Activated naive CD8-positive, alpha-beta T cell treated with anti-CD3 and anti-CD28 coated beads, Interleukin-2, amount 50 U/mL, for 16 hours (primary cell): ENCODE measurements at places on chromosomes 6 and 20.

DNA sequence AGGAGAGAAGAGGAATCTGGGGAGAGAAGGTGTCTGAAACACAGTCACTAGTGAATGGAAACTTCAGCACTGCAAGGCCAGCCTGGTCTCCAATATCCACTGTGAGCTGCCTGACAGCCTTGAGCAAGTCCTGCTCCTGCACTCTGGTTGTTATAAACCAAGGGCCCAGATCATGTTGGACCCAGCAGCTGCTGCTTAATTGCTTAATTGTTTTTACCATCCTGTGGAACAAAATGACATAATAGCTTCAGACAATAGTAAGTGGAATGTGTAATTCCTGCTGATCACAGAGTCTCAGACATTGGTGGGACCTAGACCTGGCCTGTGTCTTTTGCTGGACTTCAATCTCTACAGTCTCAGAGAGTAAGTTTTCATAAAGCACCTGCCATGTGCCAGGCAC is 833.7 kb downstream of the TFAP2A start:
- DNase-seq: no peak

GRCh38 chr6:130829333-130829910 is 2.2 kb downstream of the SMLR1 start:
- DNase-seq: no peak

DNA sequence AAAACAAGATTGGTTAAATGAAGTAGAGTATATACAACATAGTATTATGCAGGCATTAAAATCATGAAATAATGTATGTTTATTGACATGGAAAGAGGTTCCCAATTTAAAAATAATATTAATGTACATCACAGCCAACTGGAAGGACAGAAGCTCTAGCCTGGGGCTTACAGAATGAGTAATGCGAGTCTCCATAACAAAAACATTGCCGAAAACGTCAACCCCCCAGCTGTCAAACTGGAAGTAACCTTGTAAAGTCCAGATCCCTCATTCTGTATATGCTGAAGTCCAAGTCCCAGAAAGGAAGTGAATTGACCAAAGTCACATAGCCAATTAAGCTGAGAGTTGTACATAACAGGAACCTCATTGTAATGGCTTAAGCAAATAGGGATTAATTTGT is 128.7 kb upstream of the ECI2 start:
- no peak for DNase-seq

DNA sequence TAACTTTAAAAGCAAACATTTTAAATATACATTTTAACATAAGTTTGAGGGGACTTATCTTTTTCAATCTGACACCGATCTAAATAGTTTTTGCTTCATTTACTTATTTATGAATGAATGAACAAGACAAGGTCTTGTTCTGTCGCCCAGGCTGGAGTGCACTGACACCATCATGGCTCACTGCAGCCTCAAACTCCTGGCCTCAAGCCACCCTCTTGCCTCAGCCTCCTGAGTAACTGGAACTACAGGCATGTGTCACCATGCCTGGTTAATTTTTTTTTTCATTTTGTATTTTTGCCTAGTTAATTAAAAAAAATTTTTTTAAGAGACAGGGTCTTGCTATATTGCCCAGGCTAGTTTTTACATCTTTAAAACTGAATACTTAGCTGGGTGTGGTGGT is 25.4 kb downstream of the FBXO9 start:
- no peak for DNase-seq

GRCh38 chr20:25318471-25319240 is 70.8 kb downstream of the PYGB start:
- no peak for DNase-seq

DNA sequence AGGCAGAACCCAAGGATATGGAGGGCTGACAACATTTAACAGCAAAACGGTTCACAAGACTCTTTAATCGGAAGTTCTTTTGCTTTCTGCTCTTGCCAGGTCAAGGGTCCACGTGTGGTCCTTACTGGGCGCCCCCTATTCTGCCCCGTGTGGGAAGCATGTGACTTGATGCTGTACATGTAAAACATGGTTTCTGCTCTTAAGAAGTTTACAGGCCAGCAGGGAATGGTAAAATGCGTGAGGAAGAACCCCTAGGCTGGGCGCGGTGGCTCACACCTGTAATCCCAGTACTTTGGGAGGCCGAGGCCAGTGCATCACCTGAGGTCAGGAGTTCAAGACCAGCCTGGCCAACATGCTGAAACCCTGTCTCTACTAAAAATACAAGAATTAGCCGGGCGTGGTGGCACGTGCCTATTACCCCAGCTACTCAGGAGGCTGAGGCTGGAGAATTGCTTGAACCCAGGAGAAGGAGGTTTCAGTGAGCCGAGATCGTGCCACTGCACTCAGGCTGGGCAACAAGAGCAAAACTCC is 19.3 kb downstream of the ZNF217 start:
- no peak for DNase-seq

GRCh38 chr6:129766959-129767728 is 57.2 kb upstream of the ARHGAP18 start:
- DNase-seq: peak; percentile 21

DNA sequence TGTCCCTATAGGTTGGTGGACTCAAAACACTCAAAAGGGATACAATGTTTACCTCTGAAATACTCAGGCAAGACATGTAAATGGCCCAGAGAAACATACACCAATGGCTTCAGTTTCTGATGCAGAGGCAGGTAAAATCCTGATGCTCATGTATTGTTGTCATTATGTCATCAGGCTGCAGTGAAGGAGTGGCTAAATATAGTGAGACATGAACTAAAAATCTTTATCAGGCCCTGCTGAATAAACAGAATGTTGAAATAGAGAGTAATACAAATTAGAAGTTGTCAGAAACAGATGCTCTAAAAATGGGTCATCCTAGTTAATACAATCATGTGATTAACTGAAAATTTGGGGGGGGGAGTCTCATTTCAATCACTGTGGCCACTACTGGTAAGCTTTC is 20.4 kb downstream of the PTPRK start:
- DNase-seq: no peak

GRCh38 chr20:13396826-13397225 is 175.8 kb downstream of the ISM1 start:
- DNase-seq: no peak

DNA sequence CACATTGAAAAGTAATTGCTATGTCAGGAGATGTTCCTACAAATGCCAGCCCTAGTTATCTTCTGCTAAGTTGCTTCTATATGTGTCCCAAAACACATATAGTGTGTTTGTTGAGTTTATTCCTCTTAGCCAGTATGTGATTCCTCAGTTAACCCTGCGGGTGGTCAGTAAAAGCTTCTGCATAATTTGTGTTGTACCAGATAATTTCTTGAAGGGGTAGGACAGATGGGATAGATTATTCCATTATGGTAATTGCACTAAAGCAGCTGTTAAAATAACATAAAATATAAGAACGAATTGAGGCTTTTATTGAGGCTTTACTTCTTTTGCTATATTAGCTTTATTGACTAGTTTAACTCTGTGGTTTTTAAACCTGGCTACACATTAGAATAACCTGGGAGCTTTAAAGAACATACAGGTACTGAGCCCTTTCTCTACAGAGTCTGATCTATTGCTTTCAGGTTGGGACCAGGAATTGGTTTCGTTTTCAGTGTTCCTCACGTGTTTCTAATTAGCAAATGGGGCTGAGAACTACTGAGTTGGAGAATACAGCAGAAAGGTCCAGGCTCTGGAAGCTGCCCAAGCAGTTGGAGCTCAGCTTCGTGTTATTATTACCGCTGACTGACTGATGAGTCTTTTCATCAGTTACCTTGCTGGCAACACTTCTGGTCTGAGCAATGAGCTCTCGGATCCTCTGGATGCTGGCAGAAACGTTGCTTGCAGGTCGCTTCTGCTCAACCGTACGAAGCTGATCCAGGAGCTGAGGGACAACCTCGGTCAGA is 56.9 kb downstream of the FAM229B start:
- DNase-seq: no peak

DNA sequence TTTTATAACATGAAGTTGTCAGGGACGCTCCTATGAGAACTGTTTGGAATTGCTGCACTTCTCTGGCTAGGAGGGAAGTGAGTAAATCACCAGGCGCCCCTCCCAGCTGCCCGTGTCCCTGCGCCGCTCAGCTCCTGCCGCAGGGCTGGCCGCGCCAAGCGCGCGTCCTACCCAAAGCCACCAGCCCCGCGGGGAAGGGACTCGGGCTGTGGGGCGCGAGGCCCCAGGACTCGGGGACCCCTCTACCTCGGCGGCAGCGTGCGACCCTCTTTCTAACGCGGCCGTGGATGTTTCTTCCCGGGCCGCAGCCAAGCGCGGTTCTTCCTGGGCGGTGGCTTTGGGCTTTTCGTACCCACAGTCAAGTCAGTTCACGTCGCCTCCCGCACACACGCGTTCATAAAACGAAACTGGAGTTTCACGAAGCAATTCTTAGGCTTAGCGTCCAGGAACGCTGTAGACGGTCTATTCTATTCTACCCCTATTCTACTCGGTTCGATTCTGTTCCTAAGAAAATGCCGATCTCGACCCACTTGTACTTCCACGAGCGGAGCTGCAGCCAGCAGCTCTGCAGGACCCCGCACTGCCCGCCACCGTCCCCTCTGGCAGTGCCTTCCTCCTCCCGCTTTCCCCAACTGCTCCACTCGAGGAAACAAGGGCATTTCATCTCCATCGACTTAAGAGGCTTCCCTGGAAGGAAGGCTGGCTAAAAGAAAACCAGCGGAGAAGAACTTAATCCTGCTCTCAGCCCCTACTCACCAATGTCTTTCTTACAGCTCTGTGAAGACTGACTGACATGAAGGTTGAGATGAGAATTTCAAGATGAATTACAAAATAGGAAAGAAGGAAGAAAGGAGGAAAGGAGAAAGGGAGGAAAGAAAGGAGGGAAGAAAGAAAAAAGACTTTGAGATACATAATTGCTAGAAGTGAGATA is 15.4 kb downstream of the FOXC1 start:
- DNase-seq: no peak

GRCh38 chr6:43074847-43075669 is 1.1 kb upstream of the PTK7 start:
- no peak for DNase-seq

- no peak for DNase-seq
Observed at GRCh38 chr20:43183536-43184070, 6.1 kb downstream of the PTPRT start.

GRCh38 chr6:90076511-90077415 is 182.5 kb downstream of the GJA10 start:
- no peak for DNase-seq

DNA sequence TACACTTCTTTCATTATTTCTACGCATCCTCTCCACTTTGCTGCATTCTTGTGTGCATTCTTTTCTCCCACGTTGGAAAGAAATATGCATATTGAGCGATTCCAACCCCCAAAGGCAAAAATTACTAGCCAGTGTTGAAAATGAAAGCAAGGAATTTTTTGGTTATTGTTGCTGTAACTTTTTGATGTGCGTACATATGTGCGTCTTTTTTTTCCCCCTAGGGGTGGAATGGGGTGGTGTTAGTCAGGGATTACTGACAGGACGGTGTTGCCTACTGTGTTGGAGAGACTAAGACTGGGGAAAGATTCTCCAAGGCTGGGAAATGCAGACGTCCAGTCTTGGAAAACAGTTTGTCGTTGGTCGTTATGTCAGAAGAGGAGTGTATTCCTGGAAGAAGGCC is 44.2 kb upstream of the ESR1 start:
- no peak for DNase-seq

GRCh38 chr6:108100003-108100402 is 25.5 kb upstream of the OSTM1 start:
- DNase-seq: no peak

- DNase-seq: no peak
Observed at GRCh38 chr6:129489215-129489765, 220.7 kb downstream of the ARHGAP18 start.

DNA sequence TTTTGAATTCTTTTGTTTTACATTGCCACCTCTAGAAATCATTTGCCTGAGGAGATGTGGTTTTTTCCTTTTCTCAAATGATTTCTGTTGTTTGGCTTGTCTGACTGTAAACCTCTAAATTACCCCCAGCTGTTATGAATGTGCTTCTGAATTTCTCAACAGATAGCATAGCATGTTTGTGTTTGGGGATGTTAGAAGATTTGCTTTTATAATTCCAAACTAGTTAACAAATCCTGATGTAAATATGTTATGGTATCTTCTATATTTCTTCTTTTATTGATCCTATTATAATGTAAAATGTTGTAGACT is 31.6 kb upstream of the EZR start:
- DNase-seq: no peak

DNA sequence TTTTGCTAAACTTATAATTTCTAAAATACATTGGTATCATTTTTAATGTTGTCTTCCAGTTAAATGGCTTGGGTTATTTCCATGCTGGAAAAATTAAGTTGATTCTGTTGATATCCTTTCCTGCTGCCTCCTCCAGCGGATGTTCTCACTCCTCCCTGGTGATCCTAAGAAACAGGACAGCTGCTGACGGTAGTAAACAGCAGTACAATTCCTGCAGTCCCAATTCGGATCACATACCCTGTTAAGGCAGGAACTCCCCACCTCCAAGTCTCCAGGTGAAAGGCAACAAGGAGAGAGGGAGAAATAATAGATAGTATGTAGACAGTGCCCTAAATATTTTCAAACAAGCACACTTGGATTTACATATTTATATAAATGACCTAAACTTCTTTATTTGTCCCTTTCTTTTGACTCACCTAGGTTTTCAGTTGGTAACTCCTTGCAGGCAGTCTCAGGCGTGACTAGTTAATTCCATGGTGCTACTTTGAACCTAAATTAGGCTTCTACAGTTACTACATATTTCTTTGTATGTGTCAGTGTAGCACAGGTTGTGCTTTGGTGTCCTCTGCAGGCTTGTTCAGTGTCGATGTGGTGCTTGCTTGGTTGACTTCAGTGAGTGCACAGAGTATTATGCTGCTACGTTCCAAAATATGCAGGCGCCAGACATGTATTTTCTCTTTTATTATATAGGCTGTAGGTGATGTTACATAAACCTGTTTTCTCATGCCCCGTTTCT is 126.0 kb downstream of the ADGRB3 start:
- no peak for DNase-seq

DNA sequence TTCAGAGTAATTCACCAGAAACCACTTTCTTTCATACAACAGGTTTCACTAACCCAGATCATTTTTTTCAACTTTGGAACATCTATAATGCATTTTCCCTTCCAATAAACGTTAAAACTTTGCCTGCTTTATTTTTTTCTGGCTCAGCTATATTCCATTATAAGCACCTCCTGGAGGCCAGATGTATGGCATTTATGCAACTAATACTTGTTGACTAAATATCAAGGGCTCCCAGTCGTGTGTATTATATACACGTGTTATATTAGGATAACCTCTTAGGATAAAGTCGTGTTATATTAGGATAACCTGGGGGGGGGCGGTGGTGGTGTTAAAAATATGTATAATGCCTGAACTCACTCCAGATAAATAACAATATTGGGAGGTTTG is 6.7 kb downstream of the OPN5 start:
- no peak for DNase-seq

GRCh38 chr20:35541118-35541782 is 628 bp upstream of the ERGIC3 start:
- no peak for DNase-seq

- DNase-seq: no peak
Observed at GRCh38 chr6:157092736-157093135, 230.6 kb downstream of the TMEM242 start.

- no peak for DNase-seq
Observed at GRCh38 chr6:919500-919899, 226.6 kb upstream of the EXOC2 start.
